Inflammatory macrophage treated with lipopolysaccharide for 4 hours (primary cell): ENCODE measurements at places on chromosomes 4 and X.

GRCh38 chr4:101419336-101420135 lies 72.2 kb upstream of the PPP3CA start:
- DNase-seq = peak; percentile 4

DNA sequence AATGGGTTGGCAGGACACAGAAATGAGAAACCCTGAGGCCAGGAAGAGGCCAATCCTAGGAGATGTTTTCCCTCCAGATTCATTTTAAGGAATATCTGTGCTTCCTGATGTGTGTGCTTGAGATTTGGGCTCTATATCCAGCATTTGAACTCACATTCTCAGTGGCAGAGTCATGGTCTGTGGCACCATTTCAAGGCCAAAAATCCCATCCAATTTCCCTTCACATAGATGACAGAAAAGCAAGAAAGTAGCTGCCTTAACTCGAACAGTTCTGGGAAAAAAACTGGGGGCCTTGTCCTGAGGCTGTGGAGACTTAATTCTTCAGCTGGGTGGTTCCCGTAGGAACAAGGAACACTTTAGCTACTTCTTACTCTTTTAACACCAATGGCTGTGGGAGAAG lies 27.4 kb downstream of the TAF7L start:
- DNase-seq = no peak

GRCh38 chr4:61511716-61512488 lies 311.8 kb downstream of the ADGRL3 start:
- no peak for DNase-seq

DNA sequence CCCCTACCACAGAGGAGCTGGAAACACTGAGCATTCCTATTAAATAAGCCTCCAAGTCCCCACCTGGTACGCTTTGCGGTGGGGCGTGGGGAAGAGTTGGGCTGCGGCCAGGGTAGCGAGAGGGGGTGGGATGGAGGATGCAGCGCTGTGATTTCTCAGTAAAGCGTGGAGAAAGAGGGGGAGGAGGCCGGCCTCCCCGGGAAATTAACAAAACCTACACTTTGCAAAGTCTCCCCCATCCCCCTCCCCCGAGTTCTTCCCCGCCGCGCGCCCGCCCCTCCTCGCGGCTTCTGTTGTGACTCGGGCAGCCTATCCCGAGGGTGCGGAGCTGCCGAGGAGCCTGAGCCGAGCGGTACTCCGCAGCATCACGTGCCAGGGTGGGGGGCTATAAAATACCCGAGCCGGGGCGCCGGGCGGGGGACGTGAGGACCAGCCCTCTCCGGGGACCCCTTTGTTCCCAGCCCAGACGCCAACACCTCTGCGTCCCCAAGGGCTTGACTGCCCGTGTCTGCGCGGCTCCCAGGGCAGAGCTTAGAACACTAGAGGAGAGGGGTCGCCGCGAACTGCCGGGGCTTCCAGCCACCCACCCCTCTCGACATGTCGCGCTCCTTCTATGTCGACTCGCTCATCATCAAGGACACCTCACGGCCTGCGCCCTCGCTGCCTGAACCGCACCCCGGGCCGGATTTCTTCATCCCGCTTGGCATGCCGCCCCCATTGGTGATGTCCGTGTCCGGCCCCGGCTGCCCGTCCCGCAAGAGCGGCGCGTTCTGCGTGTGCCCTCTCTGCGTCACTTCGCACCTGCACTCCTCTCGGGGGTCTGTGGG lies at the start of gene GSX2:
Gene GSX2 (plus strand): TSS at position 416 of the 827 bp plus-strand sequence. CDS start 182 bp downstream, at position 598.
- no peak for DNase-seq

GRCh38 chrX:109830704-109831206 lies 97.7 kb upstream of the ACSL4 start:
- DNase-seq = peak; percentile 87
